ENCODE measurements at places on chromosomes 2 and 18.

DNA sequence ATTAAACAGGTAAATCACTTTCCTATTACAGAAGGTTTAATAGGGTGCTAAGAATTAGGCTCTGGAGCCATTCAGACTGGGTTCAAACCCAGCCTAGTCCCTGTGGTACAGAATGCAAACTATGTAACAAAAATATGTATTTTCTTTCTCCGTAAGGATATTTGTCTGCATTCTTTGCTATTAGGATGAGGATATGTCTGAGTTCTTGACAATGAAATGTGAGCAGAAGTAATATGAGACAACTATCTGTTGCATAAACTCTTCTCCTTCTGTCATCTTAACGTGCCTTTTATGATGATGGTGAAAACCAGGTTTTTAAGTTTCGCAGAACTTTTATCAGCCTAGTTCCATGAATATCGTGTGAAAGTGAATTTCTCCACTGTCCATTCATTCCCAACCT is 1129.1 kb upstream of the ZEB2 start:
- DNase-seq, result no peak

DNA sequence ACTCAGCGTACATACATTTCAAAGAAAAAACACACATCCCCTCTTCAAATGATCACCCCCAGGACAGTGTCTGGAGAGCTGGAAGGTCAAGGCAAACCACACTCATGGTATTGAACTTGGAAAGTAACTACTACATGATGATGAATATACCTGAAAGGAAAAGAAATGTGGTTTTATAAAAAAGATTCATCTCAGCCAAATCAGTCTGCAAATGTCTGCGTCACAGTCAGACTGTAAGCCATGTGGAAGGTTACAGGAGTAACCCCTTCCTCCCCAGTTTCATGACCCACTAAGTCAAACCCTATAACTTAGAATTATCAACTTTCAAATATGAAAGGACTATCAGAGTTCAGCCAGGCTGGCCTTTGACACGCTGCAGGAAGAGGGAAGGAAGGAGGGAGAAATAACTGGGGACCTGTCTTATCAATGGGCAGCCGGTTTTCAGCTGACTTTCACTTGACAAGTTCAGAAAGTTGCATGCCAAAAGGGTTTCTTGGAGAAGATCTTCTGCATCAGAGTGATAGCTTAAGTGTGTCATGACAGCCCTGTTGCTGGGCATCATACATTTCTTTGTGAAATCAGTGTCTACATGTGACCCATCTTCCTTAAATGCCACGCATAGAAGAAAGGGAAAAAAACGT is 7.0 kb upstream of the BMP10 start:
- DNase-seq, result no peak

DNA sequence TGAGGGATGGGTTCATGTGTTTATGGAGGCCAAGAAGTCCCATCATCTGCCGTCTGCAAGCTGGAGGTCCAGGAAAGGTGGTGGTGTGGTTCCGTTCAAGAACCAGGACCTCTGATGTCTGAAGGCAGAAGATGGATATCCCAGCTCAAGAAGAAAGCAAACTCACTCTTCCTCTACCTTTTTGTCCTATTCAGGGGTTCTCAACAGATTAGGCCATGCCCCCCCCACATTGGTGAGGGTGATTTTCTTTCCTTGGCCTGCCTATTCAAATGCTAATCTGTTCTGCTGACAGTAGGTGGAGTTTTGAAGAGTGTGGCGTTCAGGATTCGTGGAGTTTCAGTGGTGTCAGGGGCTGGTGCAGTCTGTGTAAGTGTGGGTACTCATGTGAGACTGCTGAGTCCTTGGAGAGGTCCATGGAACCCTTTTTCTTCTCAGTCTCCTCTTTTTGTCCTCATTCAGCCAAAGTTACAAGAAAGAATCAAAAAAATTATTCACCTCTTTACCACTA is 5.9 kb downstream of the MSL3B start:
- no peak for DNase-seq

GRCh38 chr2:171688129-171688465 is 828 bp downstream of the DYNC1I2 start:
- no peak for DNase-seq

GRCh38 chr2:200188876-200189275 is 117.6 kb upstream of the SPATS2L start:
- no peak for DNase-seq

GRCh38 chr18:58257461-58257860 is 213.4 kb downstream of the NEDD4L start:
- DNase-seq, result no peak

GRCh38 chr18:75880925-75881504 is 453.5 kb upstream of the SMIM21 start:
- no peak for DNase-seq

- DNase-seq, result no peak
These were observed 125.8 kb downstream of the UBE2E3 start for GRCh38 chr2:181106229-181106628.

DNA sequence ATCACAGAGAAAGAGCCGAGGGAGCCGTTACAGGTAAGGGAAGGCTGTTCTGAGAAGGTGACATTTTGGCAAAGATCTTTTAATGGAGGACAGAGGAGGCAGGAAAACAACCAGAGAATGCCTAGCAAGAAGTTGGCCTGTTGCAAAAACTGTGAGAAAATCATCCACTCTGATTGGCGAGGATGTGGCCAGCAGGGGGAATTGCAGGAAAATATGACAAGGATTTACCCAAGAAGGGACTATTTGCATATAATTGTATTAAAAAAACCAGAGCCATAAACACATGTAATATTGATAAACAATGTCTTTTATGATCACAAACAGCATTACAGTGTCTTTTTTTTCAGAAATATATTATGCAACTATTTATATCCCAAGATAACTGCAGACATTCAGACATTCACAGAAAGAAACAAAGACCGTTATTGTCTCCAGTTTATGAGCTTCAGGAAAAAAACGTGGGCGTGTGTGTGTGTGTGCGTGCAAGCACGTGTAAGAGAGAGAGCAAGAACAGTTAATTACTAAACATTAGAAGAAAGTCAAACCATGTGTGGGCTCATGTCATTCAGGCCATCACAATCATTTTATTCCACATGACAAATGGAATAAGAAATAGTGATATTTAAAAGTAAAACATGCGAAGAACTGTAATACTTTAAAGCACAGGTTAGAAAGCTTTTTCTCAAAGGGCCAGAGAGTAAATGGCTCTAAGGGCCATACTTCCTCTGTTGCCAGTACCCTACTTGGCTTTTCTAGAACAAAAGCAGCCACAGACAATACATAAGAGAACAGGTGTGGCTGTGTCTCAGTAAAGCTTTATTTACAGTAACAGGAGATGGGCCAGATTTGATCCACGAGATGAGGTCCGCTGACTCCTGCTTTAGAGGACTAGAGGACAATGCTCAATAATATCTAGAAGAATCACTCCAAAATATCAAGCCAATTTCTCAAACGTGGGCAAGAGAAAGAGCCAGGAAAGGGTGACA is 324.1 kb downstream of the DLGAP1 start:
- no peak for DNase-seq

DNA sequence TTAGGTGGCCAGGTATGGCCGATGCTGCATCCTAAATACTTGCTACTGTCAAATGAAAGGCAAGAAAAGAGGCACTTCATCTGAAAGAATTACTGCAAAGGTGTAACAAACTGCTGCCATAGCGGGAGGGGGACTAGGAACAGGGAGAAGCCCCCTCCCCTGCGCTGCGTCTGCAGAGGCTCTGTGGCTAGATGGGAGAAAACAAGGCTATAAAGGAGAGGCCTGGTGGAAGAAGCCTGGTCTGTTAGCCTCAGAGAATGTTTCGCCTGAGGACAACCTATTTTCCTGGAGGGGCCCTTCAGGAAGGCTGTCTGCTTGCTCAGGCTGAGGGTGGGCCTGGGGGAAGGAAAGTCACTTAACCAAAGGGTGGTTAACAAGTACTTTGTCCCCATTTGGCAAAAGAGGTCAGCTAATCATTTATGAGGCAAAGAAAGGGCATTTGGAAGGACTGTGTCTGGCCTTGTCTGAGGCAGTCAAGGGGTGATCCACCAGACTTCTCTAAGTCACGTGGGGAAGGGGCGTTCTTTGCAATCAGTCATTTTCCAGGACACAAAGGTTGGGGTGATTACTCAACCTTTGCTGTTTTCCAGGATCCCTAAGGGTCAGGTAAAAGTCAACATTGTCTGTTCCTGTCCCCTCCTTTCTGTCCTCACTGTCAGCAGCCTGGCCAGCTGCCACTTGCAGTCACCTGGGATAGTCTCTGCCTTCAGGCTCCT is 103.0 kb upstream of the TMEM200C start:
- no peak for DNase-seq

DNA sequence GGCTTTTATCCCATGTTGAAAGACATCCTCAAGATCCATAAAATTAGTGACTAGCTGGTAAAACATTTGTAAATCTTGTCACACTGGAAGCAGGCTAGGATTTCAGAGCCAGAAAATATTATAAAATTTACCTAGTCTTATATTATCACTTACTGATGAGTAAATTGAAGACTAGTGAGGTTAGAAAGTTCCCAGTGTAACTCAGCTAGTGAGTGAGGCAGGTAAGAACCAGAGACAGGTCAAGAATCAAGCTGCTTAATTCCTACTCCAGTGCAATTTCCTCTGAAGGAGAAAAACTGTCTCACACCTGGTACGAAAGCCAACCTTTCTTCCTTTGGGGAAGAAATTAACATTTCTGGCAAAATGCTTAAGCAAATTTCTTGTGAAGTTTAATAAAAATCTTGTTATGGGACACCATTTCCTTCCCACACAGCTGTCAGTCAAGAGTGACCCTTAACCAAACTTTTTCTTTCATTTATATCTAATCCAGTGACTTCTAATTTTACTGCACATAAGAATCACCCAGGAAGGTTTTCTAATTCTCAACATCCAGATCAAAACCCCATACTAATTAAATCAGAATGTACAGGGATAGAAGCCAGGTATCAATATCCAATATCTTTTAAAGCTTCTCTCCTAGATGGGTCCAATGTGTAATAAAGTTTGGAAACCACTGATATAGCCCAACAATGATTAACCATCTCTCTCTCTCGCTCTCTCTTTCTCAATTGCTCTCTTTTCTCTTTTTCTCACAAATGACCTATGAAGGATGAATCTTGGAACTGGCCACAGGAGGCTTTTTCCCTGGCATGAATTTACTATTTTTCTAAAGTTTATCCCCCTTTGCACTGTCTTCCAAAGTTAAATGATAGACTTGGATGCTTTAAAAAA is 264.3 kb upstream of the SLC39A10 start:
- DNase-seq, result no peak

- no peak for DNase-seq
These were observed 857 bp upstream of the INHBB start for GRCh38 chr2:120344976-120345581.
